ENCODE measurements at places on chromosomes 5 and 9.

DNA sequence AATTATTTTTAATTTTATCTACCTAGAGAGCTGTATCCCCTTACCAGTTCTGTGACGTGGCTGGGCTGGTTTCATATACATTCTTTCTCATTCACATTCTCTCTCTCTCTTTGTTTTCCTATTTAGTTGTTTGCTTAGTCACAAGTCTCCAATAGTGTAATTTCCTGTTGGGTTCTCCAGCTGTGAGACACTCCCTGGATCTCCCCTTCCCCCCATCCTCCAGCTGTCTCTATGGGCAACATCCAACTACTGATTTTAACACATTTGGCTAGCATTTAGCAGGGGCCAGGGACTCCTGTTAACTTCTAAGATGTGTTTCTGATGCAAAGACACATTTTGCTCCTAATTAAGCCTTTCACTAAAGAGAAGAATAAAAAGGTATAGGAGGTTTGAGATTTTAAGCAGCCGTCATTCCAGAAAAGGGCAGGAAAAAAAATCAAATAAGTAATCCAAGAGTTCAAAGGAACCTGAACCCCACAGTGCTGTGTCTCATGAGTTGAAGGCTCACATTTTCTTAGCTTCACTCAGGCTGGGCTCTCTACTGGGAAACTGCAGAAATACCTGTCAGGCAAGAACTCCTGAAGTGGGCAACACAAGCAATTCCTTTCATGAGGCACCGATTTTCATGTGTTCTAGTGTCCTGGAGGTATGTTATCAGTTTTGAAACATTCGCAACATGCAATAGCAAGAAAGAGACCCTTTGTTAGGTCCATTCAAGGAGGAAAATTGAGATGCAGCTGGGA, 198.7 kb upstream of the C9orf72 start:
- no peak for DNase-seq

DNA sequence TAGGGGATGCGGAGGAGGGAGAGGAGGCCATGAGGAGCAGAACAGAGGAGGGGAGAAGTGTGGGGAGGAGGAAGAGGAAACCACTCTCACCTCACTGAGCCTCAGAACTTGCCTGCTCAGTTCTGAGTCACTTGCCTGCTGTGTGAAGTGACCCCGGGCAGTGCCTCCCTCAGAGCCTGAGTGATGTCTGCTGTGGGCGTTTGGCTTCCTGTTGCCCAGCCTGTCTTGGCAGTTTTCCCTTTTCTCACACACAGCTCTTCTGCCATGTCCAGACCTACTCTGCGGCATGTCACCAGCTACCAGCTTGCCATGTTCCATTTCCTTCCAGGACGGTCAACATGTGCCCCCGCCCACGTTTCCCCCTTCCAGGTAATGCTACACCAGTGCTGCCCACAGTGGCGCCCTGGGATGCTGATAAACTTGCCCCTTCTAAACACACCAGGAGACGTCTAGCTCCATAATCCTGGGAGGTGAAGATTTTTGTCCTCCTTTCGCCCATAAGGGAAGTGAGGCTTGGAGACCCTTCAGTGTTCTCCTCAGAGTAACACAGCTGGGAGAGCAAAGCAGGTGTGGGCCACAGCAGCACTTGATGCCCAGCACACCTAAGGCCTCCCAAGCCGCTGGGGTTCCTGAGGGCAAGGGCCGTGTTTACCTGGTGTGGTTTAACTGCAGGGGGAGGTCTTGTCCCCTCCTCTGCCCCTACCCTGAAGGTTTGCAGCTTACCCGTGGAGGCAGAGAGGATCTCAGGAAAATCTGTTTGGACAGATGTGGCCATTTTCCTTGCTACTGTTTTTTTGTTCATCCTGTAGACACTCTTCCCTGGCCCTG, 63.8 kb upstream of the RNF130 start:
- no peak for DNase-seq

DNA sequence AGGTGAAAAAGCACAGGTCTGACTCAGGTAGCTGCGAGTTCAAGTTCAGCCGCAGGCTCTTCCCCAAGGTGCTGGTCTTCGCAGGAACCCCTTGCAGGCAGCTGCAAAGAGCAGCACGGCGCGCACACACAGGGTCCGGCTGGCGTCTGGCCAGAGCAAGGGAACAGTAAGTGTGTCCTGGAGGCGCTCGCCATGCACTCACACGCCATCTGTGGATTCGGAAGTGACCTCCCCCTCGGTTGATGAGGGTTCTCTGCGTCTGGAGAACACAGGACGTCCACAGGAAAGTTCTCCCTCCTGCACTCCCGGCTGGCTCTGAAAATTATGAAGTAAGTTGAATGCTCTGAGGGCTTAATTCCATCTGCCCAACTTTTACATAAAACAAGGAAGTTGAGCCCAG, 14.0 kb upstream of the EGFL7 start:
- DNase-seq = no peak

- no peak for DNase-seq
Measured at GRCh38 chr9:33202018-33202417, 34.9 kb upstream of the B4GALT1 start.

- no peak for DNase-seq
Measured at GRCh38 chr5:75306746-75307145, 30.3 kb upstream of the HMGCR start.

DNA sequence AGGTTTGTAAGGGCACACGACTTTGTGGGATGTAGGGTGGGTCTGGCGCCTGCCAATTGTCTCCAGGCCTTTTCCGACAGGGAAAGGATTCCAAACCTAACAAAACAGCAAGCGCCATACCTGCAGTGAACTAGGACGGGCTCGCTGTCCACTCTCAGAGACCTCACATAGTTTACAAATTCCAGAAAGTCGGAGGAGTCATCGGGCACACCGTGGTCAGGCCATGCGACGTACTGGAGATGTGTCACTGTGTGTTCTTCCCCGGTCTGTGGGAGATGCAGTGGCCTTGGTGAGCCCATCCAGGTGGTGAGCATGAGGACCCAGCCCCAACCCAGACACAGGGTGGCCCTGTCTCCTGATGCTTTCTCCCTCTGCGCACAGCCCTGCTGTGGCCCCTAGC, 61.3 kb upstream of the EPB41L4B start:
- DNase-seq = no peak

Measured in stimulated activated CD8-positive, alpha-beta memory T cell treated with anti-CD3 and anti-CD28 coated beads, Interleukin-2, amount 100 ng/mL, for 1 hour (primary cell).